ENCODE measurements at places on chromosomes 2 and 18.

GRCh38 chr2:155350783-155351580 lies 652.5 kb downstream of the KCNJ3 start:
- DNase-seq, result no peak

GRCh38 chr18:78238404-78239089 lies 741.1 kb upstream of the SALL3 start:
- DNase-seq, result no peak

- DNase-seq, result no peak
Measured at GRCh38 chr18:71008257-71008656, 719.4 kb downstream of the SOCS6 start.

DNA sequence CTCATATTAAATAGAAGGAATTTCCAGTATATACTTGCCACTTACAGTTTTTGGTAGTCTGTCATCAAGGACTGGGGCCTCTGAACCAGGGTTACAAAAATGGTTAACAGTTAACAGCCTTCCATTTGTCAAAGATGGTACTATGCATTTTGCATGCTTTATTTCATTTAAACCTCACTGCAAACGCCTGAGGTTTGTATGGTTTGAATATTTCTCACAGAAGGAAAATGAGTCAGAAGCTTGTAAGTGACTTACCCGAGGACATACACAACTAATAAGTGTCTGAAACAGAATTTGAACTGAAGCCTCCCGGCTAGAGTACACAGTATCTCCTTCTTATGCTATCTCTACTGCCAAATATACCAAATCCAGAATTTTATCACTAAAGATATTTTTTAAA lies 1593.5 kb upstream of the ACVR2A start:
- no peak for DNase-seq

DNA sequence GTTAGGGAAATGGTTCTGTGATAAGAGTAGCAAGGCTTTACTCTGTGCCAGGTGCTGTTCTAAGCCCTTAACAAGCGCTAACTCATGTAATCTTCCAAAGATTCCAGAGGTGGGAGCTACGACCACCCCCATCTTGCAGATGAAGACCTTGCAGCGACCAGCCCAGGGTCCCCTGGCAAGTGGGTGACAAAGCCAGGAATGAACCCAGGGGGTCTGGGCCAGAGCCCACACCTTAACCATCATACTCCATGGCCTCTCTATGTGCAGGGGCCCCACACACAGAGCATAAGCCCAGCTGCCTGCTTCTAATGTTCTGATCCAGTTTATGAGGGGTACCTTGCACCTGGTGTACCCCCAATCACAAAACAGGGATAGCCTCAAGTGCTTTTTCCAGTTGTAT lies 105.3 kb downstream of the ZBTB7C start:
- no peak for DNase-seq

GRCh38 chr2:79950526-79950925 lies 354.0 kb downstream of the LRRTM1 start:
- DNase-seq, result no peak

- no peak for DNase-seq
Measured at GRCh38 chr18:61574665-61575064, 241.4 kb downstream of the CDH20 start.

DNA sequence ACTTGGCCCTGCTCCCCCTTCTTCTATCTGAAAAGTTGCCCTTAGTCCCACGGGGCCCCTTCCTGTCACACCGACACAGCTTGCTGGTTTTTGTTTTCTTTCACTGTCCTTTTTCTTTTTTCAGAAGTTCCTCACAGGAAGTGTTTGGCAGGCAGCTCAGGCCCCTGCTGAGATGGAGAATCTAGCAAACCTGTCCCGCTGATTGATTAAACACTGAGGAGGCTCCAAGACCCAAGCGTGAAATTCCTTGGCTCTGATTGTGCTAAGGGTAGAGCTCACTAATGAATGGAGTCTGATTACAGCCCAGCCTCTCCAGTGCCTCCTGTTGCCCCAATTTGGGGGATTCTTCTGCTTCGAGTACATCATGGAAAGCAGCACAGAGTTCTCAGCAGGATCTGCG lies 365.9 kb upstream of the MEX3C start:
- DNase-seq, result no peak

GRCh38 chr2:237542001-237542704 lies 24.2 kb upstream of the PRLH start:
- no peak for DNase-seq

DNA sequence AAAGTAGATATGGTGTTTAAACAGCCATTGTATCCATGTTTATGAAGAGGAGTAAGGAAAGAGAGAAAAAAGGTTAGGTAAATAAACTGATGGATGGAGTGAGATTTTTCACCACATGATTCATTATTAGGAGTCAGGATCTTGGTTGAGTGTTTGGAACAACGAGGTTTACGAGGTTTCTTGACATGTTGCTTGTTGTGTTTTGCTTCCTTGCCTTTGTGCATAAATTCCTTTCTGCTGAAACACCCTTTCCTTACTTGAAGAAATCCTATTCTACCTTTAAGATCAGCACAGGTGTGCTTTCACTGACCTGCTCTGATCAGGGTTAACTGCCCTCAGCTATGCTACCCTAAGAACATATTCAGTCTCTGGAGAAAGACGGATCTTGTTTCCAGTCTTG lies 66.6 kb downstream of the EFEMP1 start:
- DNase-seq, result no peak

DNA sequence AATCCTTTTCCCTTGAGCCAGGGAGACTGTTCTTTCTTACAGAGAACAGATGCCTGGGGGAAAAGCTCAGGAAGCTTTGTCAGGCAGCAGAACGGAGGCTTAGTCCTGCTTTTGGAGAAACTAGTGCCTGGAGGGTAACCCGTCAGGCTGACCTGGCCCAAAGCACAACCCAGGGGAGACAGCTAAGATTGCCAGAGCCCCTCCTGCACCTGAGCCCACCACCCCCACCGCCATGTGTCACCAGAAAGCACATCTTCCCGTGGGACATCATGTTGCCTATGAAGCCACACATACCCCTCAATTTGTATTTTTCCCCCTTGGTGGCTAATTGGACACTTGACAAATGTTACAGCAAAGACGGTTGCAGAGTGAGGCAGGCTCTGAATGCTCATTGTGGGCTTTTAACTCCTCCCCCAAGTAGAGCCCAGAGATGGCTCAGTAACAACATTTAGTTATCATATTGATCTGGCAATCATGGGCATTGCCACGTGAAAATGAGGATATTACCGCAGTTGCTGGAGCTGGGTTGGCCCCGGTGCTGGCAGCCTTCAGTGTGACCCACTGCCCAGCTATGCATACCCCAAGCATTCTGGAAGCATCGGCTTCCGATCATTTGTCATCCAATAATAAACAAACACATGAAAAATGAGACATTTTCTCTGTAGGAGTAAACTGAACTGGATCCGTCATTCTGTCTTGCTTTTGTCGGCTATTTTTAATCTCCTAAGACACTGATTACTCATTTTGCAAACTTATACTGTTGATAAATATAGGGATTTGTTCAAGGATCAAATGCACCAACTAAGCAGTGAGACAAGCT lies 229.5 kb downstream of the ATAD2B start:
- DNase-seq, result no peak

DNA sequence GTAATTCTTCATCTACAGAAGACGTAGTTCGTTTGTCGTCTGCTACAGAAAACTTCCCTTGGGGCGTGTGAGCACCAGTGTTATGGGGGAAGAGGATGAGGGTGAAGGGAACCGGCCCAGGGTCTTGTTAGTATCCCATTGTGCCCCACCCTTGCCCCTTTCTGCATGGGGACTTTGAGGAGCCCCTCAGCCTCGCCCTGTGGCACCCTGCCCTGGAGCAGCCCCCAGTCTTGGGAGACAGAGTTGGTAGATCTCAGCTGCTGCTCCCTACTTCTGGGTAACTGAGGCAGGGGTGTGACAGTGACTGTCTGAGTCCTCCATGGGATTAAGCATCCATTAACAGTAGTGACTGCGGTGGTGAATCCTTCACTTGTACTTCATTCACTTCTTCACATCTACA lies 50.1 kb downstream of the RNF144A start:
- no peak for DNase-seq

GRCh38 chr2:8389431-8390108 lies 292.3 kb upstream of the ID2 start:
- no peak for DNase-seq

DNA sequence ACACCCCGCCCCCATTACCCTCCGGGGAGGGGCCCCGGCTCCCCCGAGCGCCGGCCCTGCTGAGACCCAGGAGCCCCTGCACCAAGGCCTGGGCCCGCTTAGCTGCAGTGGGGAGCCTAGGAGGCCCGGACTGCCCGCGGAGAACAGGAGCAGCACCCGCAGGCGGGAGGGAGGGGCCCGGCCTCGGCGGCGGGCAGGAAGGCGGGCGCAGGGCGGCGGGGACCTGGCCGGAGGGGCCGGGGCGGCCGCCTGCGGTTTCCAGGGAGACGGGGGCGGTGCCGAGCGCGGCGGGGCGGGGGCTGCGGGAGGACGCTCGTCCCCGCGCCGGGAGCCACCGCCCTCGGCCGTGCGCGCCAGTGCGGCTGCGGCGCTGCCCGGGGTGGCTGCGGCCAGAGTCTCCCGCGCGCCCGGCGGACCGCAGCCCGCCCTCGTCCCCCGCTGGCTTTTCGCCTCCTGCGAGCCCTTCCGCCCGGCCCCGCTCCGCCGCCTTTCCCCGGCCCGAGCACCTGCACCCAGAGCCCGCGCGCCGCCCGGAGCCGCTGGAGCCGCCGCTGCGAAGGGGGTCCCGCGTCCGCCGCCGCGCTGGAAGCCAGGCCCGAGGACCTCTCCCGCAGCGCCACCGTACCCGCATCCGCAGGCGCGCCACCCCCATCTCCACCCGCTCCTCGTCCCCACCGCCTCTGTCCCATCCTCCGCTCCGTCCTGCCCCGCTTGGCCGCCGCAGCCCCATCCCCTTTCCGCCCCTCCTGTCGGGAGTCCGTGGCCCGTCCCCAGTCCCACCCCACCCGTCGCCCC lies 17.2 kb downstream of the GPC1 start:
- DNase-seq, result peak; percentile 43

GRCh38 chr2:232483311-232483922 lies 4.2 kb downstream of the ECEL1 start:
- no peak for DNase-seq

DNA sequence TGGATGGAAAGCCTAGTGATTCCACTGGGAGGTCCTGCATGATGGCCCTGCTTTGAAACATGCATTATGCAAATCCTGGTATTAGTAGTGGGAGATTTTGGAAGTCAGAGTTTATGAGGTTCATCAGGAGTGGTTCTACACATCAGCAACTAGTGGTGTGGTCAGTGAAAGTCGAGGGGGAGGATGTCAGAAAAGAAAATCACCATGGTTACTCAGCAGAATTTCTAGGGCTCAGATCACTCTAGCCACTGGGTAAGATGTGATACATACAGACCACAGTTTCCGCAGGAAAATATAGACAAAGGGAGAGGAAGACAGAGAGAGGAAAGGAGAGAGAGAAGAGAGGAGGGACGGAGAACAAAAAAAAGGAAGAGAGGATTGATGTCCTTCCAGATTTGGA lies 2100.7 kb upstream of the PIK3C3 start:
- no peak for DNase-seq

- DNase-seq, result no peak
Measured at GRCh38 chr18:75269696-75270095, 59.1 kb downstream of the TSHZ1 start.

DNA sequence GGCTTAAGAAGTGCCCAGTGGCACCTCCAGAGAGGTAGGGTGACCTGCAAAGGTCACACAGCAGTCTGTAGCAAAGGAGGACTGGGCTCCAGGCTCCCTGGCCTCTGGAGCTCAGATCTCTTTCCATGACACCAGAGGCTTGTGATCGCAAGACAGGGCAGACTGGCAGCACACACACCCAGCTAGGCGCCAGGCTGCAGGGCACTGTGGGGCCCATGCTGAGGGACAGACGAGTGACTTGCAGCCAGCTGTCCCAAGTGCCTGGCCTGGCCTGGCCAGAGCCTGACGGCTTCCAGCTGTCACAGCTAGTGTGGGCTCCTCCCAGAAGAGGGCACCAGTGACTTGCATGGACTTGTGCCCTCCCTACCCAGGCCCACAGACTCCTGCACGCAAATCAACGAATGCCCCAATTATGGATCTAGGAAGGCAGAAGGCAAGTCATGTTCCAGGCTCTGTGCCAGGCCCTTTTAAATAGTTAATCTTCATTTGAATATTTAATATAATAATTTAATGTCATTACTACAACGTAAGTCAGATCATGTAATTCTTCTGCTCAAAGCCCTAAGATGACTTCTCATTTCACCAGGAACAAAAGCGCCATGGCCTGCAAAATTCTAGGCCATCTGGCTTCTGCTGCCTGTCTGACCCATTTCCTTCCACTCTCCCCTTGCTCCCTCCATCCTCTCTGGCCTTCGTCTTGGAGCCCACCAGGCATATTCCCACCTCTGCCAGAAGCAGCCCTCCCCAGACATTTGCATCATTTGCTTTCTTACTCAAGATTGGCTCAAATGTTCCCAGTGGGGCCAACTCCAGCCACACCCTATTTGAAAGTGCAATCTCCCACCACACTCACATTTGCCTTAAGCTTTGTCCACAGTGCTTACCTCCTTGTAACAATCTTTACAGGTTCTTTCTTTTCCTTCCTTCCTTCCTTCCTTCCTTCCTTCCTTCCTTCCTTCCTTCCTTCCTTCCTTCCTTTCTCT lies 3.7 kb upstream of the SPEG start:
- no peak for DNase-seq

DNA sequence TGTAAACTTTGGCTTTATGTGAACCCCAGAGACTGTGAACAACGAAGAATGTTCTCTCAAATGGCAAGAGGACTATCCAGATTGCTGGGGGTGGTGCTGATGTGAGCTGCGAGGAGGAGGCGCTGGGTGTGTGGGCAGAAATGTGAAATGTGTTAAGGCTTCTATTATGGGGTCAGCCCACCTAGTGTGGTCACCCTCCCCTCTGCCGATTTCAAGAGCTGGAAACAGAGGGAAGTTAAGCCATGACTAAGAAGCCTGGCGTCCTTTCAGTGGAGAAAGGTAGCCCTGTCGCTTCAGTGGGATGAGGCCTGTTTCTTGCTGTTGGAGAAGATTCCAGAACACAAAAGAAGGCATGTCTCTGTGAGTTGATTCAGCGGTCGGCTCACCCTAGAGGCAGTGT lies 89.0 kb upstream of the KCTD1 start:
- DNase-seq, result no peak

DNA sequence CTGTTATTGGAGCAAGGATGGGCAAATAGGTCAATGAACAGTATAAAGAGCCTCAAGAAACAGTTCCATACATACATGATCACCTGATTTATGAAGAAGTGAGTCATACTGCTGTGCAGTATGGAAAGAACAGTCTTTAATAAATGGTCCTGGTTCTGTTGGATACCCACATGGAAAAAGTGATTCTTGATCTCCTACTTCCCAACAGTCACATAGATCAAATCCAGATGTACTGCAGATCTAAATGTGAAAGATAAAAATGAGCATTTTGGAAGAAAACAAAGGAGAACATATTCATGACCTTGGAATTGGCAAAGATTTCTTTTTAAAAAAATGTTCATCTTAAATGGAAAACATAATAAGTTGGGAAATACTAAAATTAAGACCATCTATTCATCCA lies 75.8 kb downstream of the CCDC148 start:
- no peak for DNase-seq

DNA sequence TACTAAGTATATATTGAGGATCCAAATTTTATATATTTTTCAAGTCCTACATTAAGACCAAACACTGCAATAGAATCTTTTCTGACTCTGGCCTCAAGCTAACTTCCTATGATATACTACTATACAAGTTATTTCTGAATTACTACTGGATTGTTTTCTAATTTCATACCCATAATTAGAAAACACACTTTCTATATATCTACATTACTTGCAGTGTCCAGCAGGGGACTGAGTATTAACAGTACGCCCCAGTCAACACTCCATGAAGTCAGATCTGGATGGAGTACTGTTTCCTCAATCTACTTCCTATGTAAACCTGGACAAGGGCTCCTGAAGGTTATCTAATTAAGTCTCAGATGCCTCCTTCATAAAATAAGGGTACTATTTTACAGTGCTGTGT lies 26.5 kb downstream of the RMP24 start:
- no peak for DNase-seq
